Hematopoietic multipotent progenitor cell treated with erythropoietin and hydrocortisone succinate and interleukin-3 and kit ligand, for 8 days (in vitro differentiated cells): ENCODE measurements at places on chromosomes 1 and 21.

GRCh38 chr1:50453266-50453665 is 30.0 kb upstream of the DMRTA2 start:
- no peak for DNase-seq

GRCh38 chr1:6675941-6676340 is 25.7 kb downstream of the DNAJC11 start:
- no peak for DNase-seq

- peak; percentile 89 for DNase-seq
Observed at GRCh38 chr1:247962911-247963588, 2.0 kb upstream of the OR2AK2 start.

DNA sequence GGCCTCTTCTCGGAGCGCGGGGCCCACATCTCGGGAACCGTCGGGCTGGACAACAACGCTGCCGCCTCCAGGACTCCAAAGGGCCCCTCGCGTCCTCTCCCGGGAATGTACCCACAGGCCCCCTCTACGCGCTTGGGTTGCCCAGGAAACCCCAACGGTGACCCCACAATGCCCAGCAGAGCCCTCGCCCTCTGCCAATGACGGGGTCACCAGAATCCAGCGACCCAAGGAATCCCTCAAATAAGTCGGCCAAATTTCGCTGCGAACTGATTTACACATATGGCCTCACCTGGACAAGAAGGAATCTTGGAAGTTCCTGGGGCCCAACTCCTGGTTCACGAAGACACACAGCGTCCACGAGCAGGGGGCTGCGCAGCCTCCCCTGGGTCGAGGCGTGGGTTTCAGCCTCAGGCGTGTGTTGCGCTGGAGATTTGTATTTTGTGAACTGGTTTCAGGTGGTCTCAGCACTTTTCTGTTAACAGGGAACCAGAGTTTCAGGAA is 78.1 kb downstream of the DESI2 start:
- DNase-seq: no peak

DNA sequence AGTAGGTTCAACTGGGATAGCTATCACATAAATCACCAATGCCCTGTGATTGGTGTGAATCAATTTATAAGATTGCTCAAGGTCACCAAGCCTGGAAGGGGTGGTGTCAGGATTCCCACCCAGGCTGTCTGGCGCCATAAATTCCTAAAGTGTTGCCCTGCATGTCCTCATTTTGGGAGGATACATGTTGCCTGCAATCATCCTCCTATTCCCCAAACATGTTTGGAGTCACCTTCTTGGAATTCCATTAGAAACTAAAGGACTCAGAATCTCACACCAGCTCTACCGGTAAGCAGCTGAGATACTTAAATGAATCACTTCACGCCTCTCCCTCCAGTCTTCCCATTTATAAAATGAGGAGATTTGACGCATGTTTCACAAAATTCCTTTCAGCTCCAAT is 54.1 kb upstream of the SLC45A1 start:
- no peak for DNase-seq

DNA sequence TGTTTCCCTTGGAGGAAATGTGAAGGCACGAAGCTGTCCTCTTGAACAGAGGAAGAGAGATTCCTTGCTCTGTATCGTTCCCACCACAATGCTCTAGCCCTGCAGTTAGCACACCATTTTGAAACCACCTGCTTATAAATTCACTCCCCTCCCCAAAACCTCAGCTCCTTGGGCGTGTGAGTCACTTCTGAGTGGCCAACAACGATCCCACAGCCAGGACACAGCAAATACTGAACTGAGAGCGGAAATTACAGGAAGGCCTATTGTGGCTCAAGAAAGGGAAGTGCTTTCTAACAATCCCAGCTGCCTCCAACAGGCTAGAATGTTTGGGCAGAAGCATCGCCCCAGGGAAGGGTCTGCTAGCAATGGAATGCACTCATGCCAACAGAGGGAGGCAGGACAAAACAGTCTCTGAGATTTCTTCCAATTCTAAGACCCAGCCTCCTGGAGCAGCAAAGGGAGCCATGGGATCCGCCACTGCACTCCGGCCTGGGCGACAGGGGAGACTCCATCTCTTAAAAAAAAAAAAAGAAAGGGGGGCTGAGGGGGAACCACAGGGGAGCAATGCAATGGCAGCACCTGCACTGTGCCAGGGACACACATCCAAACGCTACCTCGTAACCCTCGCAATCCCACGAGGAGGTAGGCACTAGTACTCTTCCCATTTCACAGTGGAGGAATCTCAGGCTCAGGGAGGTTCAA is 1.9 kb downstream of the TMEM53 start:
- peak; percentile 67 for DNase-seq

- no peak for DNase-seq
Observed at GRCh38 chr1:97599447-97599846, 321.4 kb downstream of the DPYD start.

DNA sequence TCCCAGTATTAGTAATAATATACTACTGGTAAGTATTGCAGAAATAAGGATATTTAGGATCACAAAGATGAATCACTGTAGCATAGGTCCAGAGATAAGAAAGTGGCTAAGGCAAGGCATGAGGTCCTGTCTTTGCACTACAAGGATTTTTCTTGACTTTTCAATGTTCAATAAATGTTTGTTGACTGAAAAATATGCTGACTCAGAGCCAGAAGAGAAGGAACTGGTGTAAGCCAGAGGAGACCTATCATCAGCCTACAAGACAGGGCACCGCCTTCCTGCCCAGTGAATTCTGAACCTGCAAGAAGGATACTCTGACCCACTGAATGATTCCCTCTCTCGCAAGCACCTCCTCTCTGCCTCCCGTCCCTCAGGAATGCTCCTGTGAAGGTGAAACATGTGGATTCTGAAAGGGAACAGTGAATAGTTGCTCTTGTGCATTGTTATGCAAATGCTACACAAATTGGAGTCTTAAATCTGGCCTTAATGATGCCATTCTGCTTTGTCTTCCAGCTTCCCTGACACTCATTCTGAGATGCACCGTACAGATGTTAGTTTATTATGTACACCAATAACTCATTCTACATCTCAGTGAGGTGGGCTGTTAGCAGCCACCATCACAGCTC is 540.0 kb downstream of the OMA1 start:
- no peak for DNase-seq

DNA sequence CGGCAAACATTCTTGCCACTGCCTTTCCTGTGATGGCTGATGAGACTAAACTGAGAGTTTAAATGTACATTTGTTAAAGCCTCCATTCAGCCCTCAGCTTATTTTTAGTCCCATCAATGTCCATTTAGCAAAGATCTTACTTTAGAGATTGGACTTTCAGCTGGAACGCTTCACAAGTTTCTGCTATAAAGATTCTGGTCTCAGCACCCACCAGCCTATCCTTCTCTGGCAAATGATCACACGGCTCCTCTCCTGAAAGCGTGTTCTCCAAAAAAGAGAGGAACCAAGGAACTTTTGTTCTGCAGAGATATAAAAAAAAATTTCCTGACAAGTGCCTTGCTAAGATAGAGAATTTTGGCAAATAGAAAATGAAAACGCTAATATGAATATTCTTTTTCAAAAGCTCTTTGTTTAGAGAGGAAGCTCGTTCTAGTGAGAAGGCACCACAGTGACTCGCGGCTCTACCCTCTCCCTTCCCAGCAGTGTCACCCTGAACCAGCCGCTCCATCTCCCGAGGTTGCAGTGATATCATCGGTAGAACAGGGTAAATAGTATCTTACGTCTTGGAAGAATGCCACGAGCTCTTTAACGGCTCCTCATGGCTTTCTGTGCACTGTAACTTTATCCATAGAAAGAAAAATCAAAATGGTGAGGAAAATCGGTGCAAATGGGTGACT is 200.2 kb downstream of the APP start:
- no peak for DNase-seq

DNA sequence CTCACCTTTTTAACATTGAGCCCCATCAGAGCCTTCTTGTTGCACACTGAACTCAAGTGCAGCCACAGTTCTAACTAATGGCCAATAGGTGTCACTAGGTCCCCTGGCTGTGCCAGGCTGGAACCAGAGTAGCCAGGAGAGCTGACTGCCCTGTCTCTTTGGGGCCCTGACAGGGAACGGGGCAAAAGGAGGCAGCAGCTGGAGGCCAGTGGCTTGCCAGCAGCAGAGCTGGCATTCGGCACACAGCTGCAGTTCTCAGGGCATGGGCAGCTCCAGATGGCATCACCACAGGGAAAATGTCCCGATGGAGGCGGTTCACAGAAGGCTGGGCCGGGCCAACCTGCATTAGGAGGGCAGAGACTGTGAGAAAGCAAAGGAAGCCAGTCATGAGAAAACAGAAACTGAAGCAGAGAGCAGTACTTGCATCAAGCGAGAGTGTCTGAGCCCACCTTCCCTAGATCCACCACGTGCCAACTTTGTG is 188.6 kb downstream of the FCRL5 start:
- peak; percentile 71 for DNase-seq

DNA sequence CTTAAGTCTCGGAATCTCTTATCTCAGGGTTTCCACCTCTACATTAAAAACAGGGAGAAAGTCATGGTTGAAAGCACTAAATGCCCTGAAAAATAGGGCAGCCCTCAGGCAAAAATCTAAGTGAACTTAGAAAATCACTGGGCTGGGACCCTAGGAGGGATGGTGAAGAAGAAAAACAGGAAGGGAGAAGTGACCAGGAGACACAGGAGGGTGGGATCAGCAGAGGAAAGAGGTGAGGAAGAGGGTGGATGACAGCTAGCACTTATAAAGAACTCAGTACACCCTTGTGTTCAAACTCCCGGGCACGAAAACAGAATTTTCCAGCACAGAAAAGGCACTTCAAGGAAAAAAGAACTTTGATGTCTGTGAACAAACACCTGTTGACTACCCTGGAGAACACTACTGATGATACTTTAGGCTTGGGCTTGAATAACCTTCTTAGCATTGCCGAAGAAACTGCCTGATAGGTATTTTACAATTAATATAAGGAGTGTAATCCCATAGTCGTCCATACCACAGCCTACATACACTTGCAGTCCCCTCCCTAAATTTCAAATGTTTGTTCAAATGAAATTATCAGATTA is 2.0 kb downstream of the CHML start:
- no peak for DNase-seq

GRCh38 chr1:25650289-25650576 is 33.6 kb downstream of the MAN1C1 start:
- no peak for DNase-seq

DNA sequence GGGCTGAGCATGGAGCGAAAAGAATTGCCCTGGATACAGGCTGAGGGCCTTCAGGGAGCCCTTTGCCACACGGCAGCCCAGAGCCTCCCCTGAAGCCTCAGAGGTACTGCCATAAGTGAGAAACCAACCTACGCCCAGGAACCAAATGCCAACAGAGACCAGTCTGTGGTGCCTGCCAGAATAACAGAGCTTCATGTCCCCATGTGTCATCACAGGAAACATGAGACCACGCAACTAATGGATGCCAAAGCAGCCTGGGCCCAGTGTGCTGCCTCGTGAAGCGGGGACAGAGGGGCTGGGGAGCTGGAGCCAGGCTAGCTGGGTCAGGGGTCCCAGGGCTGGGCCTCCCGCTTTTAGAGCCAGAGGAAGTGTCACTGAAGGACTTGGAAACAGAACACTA is 18.7 kb upstream of the STUM start:
- DNase-seq: no peak

GRCh38 chr1:43747736-43748135 is 40.4 kb downstream of the ST3GAL3 start:
- DNase-seq: no peak

GRCh38 chr1:60010690-60011089 is 62.9 kb downstream of the C1orf87 start:
- no peak for DNase-seq

DNA sequence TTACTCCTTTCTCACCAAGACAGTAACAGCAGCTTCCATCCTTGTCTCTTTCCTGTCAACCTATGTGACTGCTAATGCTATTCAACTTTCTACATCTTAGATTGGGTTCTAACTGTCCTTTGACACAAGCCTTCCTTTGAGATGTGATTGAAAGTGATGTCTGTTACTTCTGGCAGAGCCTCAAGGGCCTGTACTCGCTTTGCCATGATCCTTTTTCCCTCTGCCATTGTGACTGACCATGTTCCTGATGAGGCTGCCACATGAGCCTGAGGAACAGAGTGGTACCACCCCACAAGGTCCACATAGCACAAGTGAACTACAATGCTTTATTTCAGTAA is 138.8 kb upstream of the RAB4A start:
- DNase-seq: no peak

- peak; percentile 63 for DNase-seq
Observed at GRCh38 chr1:44609768-44610526, 64.3 kb downstream of the TMEM53 start.

GRCh38 chr1:228006786-228007048 is at the start of gene WNT3A:
Gene WNT3A, plus strand, starts transcription at chr1:228006998. Its CDS starts 131 bp downstream, at chr1:228007129.
- no peak for DNase-seq

DNA sequence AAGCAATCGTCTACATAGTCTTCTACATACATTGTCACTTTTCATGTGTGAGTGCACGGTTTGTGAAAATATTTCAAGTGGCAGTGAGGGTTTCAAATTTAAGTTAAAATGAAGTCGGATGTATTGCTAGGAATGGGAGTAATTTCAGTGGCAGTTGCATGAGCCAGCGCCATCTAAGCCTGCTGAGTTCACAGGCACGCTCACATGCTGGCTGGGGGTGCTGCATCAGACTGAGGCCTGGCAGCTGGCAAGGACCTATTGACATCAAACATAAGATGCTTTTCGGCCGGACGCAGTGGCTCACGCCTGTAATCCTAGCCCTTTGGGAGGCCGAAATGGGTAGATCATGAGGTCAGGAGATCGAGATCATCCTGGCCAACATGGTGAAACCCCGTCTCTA is 80.7 kb downstream of the UBE4B start:
- DNase-seq: no peak
